Endothelial cell (in vitro differentiated cells): ENCODE measurements at places on chromosomes 7 and 10. TPM values are rescaled to one million over a fixed set of nuclear protein-coding genes. Genes with fewer than 3 reads are reported as not detected.
A peak's percentile ranks its signal among the peaks of the same experiment; 100 is the strongest.

HMX2 gene
- total RNA-seq, result not detected

INSYN2A gene
- total RNA-seq, result 1.7 TPM

ADAP1 gene
- total RNA-seq, result 1.7 TPM

MYO1G gene
- 0.13 TPM for total RNA-seq

- H3K4me1 ChIP-seq, result peaks cover 6% of the 10 kb centered on the region
- H3K27ac ChIP-seq, result no peak overlapping the region
- H3K36me3 ChIP-seq, result no peaks in the 10 kb centered on the region
- no peak for DNase-seq
- H3K4me3 ChIP-seq, result no peak overlapping the region
- H3K27me3 ChIP-seq, result no peaks in the 10 kb centered on the region
Observed at GRCh38 chr7:30322271-30323005, 38.0 kb downstream of the ZNRF2 start.

- H3K27ac ChIP-seq, result no peak overlapping the region
- no peak overlapping the region for H3K4me3 ChIP-seq
- H3K36me3 ChIP-seq, result peaks cover 28% of the 10 kb centered on the region
Observed at GRCh38 chr10:131270461-131271190, 40.9 kb downstream of the TCERG1L start.

DNA sequence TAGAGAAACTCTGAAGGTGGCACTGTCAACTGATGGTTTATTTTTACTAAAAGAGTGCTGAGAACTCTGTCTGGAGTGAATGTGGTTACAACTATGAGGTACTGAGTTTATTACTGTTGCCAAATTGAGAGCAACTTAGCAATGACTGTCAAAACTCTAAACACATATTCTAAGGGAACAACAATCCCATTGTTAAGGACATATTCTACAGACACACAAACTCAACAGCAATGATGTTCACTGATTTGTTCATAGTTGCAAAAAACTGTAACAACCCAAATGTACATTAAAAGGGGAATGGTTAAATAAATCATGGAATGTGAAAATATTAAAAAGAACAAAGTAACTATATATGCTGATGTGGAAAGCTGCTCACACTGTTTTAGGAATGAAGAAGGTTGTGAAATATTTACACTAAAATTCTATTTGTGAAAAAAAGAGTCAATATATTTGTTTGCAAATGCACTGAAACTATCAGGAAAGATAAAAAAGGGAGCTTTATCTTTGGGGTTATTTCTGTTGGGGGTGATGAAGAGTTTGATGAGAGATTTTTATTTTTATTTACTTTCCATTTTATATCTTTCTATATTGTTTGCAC is 12.9 kb downstream of the PON2 start:
- H3K4me3 ChIP-seq, result no peak overlapping the region
- peak overlapping the region; percentile 79 for H3K27ac ChIP-seq
- H3K36me3 ChIP-seq, result peaks cover 22% of the 10 kb centered on the region
- DNase-seq, result no peak

DNA sequence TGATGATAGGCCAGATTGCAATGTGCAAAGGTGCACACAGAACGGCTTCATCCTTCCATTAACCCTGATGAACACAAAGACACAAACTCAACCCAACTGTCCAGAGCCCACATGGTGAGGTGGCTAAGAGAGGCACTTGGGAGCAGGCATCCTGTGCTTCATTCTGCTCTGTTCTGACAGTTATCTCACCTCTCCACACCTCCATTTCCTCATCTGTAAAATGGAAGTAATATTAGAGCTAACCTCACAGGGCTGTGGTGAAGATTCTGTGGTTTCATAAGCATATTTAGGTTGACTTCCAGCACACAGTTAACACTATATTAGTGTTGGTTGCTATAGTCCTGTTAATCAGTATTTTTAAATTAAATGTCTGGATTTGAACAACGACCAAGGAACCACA is 126.3 kb downstream of the TAX1BP1 start:
- H3K4me1 ChIP-seq, result peaks cover 20% of the 10 kb centered on the region
- no peaks in the 10 kb centered on the region for H3K36me3 ChIP-seq
- DNase-seq, result no peak
- H3K27ac ChIP-seq, result no peak overlapping the region
- H3K27me3 ChIP-seq, result peaks cover 4% of the 10 kb centered on the region
- H3K4me3 ChIP-seq, result no peak overlapping the region

- H3K27me3 ChIP-seq, result peaks cover 7% of the 10 kb centered on the region
- H3K36me3 ChIP-seq, result no peaks in the 10 kb centered on the region
- H3K27ac ChIP-seq, result no peak overlapping the region
- no peak overlapping the region for H3K4me3 ChIP-seq
- no peak for DNase-seq
Observed at GRCh38 chr7:542713-543500, 23.3 kb upstream of the PDGFA start.

DNA sequence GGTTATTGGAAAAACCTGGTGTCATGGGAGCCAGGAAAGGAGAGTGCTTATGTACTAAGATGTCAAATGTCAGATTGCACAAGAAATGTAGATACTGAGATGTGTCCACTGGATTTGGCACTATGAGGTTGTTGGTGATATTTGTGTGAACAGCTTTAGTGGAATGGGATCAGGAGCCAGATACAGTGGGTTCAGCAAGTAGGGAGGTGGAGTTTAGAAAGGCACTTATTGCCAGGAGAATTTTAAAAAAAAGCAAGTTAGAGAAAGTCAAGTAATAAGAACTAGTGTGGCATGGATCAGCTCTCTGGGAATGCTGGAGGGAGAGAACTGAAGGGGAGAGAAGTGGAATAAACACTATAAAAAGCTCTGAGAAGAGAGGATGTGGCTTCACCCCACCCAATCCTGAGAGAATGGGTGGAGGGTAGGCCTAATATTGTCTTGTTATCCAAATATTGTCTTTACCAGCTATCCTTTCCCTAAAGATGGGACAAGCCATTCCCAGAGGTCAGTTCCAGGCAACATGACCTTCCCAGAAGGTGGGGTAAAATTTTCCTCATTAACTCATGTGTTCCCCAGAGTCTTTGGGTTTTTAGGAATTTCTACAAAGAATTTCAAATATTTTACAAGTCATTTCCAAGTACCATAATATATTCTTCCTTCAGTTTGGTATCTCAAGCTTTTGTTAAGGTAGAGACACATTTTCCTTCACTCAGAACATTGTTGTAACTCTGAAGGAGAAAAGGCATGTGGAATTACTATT is 42.3 kb downstream of the ENTPD1 start:
- H3K27me3 ChIP-seq, result peaks cover 4% of the 10 kb centered on the region
- H3K4me1 ChIP-seq, result peaks cover 23% of the 10 kb centered on the region
- peaks cover 46% of the 10 kb centered on the region for H3K36me3 ChIP-seq
- H3K4me3 ChIP-seq, result no peak overlapping the region

DNA sequence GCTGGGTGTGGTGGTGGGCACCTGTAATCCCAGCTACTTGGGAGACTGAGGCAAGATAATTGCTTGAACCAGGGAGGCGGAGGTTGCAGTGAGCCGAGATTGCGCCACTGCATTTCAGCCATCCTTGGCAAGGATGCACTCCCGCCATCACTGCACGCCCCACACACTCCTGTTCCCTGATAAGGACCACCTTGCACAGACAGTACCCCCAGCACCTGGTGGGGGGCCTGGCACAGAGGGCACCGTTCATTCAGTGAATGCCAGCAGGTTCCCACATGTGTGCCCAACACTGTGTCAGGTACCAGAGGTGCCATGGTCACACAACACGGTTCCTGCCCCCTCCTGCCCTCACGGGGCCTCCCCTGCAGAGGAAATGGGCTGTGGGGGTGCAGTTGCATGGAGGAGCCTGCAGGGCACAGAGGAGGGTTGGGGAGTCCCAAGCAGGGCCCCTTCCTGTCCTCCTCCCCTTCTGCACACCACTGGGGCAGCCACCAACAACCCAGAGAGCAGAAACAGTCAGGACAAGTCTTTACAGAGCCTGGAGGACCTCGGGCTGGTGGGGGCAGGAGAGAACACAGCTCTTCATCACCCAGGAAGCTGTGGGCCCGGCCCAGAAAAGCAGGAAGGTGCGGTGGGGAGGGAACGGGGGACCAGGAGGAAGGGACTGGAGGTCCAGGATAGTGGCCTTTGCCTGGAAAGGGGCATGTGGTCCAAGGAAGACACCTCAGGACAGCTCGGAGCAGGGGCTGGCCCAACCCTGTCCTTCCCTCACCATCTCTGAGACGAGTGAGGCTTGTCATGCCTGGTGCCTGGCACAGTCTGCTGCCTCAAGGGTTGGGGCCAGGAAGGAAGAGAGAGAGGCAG is 7.1 kb downstream of the CRYGN start:
- H3K4me1 ChIP-seq, result peaks cover 8% of the 10 kb centered on the region
- H3K27me3 ChIP-seq, result peaks cover 5% of the 10 kb centered on the region
- DNase-seq, result no peak
- H3K27ac ChIP-seq, result no peak overlapping the region
- H3K4me3 ChIP-seq, result no peak overlapping the region

DNA sequence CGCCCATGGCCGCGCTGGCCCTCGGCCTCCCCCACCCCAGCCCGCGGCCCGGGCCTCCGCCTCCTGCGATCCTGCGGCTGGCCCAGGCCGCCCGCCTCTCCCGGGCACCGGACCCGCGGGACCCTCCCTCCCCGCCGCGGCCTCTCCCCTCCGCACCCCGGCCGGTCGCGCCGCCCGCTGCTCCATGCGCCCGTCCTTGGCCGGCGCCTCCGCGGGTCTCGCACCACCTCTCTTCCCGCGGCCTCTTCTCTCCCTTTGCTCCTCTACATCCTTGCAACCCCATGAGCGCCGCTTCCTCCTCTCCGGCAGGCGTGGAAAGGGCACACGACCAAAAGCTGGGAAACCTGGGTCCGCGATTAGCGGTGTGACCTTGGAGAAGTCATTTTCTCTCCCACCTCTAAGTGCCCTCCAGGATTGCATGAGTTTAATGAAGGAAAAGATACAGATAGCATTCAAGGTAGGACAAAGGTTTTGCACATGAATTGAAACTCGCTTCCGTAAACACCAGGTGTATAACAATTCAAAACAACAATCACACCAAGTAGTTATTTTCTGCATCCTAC is 448 bp upstream of the SRPK2 start:
- DNase-seq, result peak; percentile 52
- peak overlapping the region; percentile 99 for H3K4me3 ChIP-seq
- peaks cover 14% of the 10 kb centered on the region for H3K36me3 ChIP-seq
